ENCODE measurements at places on chromosomes 2 and 18.
A peak's percentile ranks its signal among the peaks of the same experiment; 100 is the strongest.

- H3K4me1 ChIP-seq = peaks cover 43% of the 10 kb centered on the region
Observed at GRCh38 chr2:12488352-12489318, 228.1 kb upstream of the TRIB2 start.

- H3K36me3 ChIP-seq = peaks cover 2% of the 10 kb centered on the region
- peaks cover 3% of the 10 kb centered on the region for H3K27me3 ChIP-seq
- H3K4me1 ChIP-seq = peaks cover 10% of the 10 kb centered on the region
- peak; percentile 74 for DNase-seq
- H3K27ac ChIP-seq = no peak overlapping the region
- H3K4me3 ChIP-seq = no peak overlapping the region
Observed at GRCh38 chr2:217785544-217786045, 217.2 kb downstream of the TNS1 start.

DNA sequence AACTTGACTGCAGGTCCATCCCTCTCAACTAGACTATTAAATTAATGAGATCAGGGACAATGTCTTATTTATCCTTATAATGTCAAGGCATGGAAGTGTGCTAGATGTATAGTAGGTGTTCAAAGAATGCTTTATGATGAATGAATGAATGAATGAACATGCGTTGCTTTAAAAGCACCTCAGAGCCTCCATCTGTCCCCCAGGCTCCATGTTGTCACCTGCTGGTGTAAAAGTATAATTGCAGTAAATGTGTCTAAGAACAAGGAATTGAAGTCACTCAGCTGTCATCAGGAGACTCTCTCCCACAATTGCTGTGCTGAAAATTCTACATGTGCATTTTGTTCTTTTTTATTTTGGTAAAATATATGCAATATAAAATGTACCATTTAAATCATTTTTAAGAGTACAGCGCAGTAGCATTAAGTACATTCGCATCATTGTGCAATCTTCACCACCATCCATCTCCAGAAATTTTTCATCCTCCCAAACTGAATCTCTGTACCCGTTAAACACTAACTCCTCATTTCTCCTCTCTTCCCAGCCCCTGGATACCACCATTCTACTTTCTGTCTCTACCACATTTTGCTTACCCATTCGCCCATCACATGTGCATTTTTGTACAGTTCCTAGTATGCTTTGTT, 52.6 kb downstream of the GNAL start:
- peaks cover 3% of the 10 kb centered on the region for H3K4me1 ChIP-seq
- H3K36me3 ChIP-seq = no peaks in the 10 kb centered on the region

- DNase-seq = no peak
- H3K4me1 ChIP-seq = peaks cover 35% of the 10 kb centered on the region
- peak overlapping the region; percentile 100 for H3K4me3 ChIP-seq
- peak overlapping the region; percentile 97 for H3K27ac ChIP-seq
Observed at GRCh38 chr2:55048508-55049042, 1.7 kb downstream of the RTN4 start.

GRCh38 chr2:42101206-42102023, 53.6 kb downstream of the PKDCC start:
- DNase-seq = peak; percentile 64
- H3K4me1 ChIP-seq = peaks cover 60% of the 10 kb centered on the region
- H3K4me3 ChIP-seq = peak overlapping the region; percentile 87
- no peak overlapping the region for H3K27ac ChIP-seq

GRCh38 chr2:205763708-205764211, 81.5 kb downstream of the NRP2 start:
- H3K36me3 ChIP-seq = no peaks in the 10 kb centered on the region
- H3K27me3 ChIP-seq = peaks cover 12% of the 10 kb centered on the region
- H3K4me1 ChIP-seq = peaks cover 7% of the 10 kb centered on the region
- peak overlapping the region; percentile 64 for H3K27ac ChIP-seq
- DNase-seq = peak; percentile 17
- no peak overlapping the region for H3K4me3 ChIP-seq

GRCh38 chr2:17627434-17627833, 86.9 kb downstream of the VSNL1 start:
- peaks cover 3% of the 10 kb centered on the region for H3K27me3 ChIP-seq
- H3K4me3 ChIP-seq = no peak overlapping the region
- H3K36me3 ChIP-seq = no peaks in the 10 kb centered on the region
- DNase-seq = no peak

- no peaks in the 10 kb centered on the region for H3K36me3 ChIP-seq
- no peak overlapping the region for H3K4me3 ChIP-seq
- peaks cover 8% of the 10 kb centered on the region for H3K27me3 ChIP-seq
Observed at GRCh38 chr2:85787282-85787980, 33.6 kb downstream of the ATOH8 start.

- DNase-seq = no peak
- no peak overlapping the region for H3K27ac ChIP-seq
- peaks cover 20% of the 10 kb centered on the region for H3K4me1 ChIP-seq
Observed at GRCh38 chr2:64769392-64770044, 115.8 kb upstream of the SERTAD2 start.

DNA sequence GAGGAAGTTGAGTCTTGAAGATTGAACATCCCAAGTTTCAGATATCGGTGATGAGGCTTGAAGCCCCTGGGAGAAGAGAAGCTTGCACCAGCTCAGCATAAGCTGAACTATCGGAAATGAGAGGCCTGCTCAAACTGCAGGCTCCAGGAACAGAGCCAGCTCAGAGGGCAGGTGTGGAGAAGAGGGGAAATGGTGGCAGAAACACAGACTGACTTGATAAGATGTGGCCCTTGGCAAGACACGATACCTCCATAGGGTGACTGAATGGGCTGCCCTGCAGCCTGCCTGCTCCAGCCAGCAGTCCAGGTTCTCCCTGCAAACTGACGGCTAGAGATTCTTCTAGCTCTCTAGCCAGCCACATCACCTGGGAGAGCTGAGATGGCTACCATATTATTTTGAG, 86.6 kb downstream of the MYT1L start:
- no peak overlapping the region for H3K4me3 ChIP-seq
- H3K27me3 ChIP-seq = peaks cover 4% of the 10 kb centered on the region
- no peaks in the 10 kb centered on the region for H3K36me3 ChIP-seq
- no peak for DNase-seq
- H3K4me1 ChIP-seq = no peaks in the 10 kb centered on the region

GRCh38 chr18:3491981-3492555, 42.1 kb downstream of the TGIF1 start:
- no peak overlapping the region for H3K4me3 ChIP-seq
- no peak overlapping the region for H3K27ac ChIP-seq
- no peak for DNase-seq
- H3K4me1 ChIP-seq = peaks cover 19% of the 10 kb centered on the region
- no peaks in the 10 kb centered on the region for H3K36me3 ChIP-seq

DNA sequence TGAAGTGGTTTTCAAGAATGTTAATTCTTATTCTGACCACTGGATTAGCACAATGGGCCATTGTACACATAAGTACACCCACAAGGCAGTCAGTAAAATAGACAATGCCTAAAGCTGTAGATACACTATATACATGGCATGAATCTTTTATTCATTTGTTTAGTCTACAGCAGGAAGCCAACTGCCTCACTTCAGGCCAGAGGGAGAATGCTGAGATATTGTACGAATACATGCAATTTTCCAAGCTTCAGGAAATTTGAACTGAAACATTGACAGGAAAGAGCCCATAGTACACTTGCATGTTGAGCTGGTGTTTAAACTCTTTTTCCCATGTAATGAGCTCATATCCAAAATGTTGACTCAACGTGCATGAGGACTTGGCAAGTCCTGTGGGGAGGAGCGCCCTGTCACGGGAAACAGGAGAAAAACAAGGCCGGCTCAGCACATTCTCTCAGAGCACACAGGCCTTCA, 111.6 kb upstream of the CYP1B1 start:
- no peak overlapping the region for H3K27ac ChIP-seq
- no peak overlapping the region for H3K4me3 ChIP-seq

- H3K36me3 ChIP-seq = no peaks in the 10 kb centered on the region
- H3K27ac ChIP-seq = no peak overlapping the region
- no peak overlapping the region for H3K4me3 ChIP-seq
- no peaks in the 10 kb centered on the region for H3K4me1 ChIP-seq
- no peak for DNase-seq
Observed at GRCh38 chr2:104415284-104415683, 438.6 kb upstream of the POU3F3 start.

DNA sequence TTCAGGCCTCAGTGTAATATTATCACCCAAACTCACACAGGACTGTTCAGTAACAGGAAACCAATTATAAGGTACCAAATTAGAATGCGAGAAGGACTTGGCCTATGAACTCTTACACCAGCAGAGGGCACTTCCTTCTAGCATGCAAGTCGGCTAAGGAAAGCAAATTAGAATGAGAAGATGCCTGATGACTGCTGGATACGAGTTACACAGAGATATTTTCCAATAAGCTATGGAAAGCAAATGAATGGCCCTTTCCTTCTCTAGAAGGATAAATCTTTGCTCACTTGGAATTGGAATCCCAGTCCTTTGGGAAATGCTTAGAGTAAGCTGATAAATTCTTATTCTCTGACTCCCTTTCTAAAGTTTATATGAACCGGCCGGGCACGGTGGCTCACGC, 109.8 kb downstream of the AP1S3 start:
- DNase-seq = no peak
- no peaks in the 10 kb centered on the region for H3K36me3 ChIP-seq
- H3K4me3 ChIP-seq = no peak overlapping the region
- H3K4me1 ChIP-seq = peaks cover 3% of the 10 kb centered on the region

DNA sequence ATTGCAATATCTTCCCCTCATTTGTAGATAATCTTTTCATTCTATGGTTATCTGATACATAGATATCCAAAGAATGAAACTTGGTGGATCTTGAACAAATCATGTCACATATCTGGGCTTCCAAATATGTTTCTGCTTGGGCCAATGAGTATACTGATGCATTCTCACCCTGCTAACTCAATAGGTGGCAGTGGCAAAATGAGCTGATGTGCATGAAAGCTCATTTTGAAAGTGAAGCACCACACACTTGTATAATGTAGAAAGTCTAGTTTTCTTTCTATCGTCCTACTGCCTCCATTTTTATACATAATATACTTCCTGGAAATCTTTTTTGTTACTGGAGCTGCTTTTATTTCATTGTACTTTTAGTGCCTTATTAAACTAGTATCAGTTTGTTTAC, 208.2 kb downstream of the PRKCE start:
- no peak for DNase-seq
- peaks cover 28% of the 10 kb centered on the region for H3K4me1 ChIP-seq
- H3K4me3 ChIP-seq = no peak overlapping the region

GRCh38 chr18:62420513-62421209, 95.6 kb downstream of the TNFRSF11A start:
- peak overlapping the region; percentile 77 for H3K4me3 ChIP-seq
- peak overlapping the region; percentile 81 for H3K27ac ChIP-seq
- no peaks in the 10 kb centered on the region for H3K36me3 ChIP-seq
- no peak for DNase-seq
- peaks cover 12% of the 10 kb centered on the region for H3K4me1 ChIP-seq
- H3K27me3 ChIP-seq = no peaks in the 10 kb centered on the region

- no peaks in the 10 kb centered on the region for H3K27me3 ChIP-seq
- DNase-seq = peak; percentile 44
- H3K4me1 ChIP-seq = peaks cover 59% of the 10 kb centered on the region
- peaks cover 15% of the 10 kb centered on the region for H3K36me3 ChIP-seq
Observed at GRCh38 chr2:85888020-85888683, 638 bp downstream of the ST3GAL5 start.

GRCh38 chr2:234279637-234280036, 217.2 kb downstream of the ARL4C start:
- peaks cover 11% of the 10 kb centered on the region for H3K27me3 ChIP-seq
- no peaks in the 10 kb centered on the region for H3K4me1 ChIP-seq
- H3K27ac ChIP-seq = no peak overlapping the region
- H3K36me3 ChIP-seq = no peaks in the 10 kb centered on the region
- DNase-seq = no peak

- H3K27ac ChIP-seq = no peak overlapping the region
- no peaks in the 10 kb centered on the region for H3K27me3 ChIP-seq
- no peak for DNase-seq
- H3K4me1 ChIP-seq = no peaks in the 10 kb centered on the region
- H3K36me3 ChIP-seq = no peaks in the 10 kb centered on the region
Observed at GRCh38 chr2:166197446-166197845, 69.6 kb upstream of the SCN1A start.

GRCh38 chr2:133561045-133561852, 7.0 kb downstream of the NCKAP5 start:
- no peak overlapping the region for H3K27ac ChIP-seq
- no peak overlapping the region for H3K4me3 ChIP-seq
- peaks cover 15% of the 10 kb centered on the region for H3K27me3 ChIP-seq
- H3K36me3 ChIP-seq = no peaks in the 10 kb centered on the region

DNA sequence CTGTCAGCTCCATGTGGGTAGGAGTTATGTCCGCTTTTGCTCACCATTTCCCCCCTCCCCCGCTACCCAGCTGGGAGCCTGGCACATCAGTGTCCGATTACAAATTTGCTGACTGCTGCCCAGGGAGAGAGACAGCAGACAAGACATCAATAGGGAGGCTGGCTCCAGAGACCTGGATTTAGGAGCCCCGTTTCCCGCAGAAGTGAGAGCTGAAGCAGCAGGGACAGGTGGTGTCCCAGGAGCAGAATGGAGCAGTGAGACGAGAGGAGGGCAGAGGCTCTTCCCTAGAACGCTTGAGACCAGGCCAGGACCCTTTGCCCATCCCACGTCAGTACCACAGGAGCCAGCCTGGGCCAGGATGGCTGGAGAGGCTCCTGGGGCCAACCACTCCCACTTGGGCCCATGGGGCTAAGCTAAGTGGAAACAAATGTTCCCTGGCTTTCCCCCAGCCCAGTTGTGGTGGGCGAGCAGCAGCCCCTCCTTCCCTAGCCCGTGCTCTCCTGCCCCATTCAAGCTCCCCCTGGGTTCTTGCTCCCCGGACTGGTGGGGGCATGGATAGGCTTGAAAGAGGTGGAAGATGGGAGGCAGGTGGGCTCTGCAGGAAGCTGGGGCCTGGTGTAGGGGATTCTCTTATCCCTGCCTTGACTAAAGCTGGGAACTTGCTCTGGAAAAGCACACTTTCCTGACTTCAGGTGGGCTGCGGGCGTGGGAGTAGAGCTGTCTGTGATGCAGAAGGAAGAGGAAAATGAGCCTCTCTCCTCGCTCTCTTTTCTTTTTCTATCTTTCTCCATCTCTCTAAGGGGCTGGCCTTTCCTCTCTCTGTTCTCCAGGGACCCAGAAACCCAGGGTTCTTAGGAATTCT, 4.1 kb upstream of the WNT6 start:
- no peaks in the 10 kb centered on the region for H3K36me3 ChIP-seq
- no peak overlapping the region for H3K4me3 ChIP-seq
- DNase-seq = no peak
- peaks cover 52% of the 10 kb centered on the region for H3K27me3 ChIP-seq

- DNase-seq = no peak
- H3K27ac ChIP-seq = no peak overlapping the region
- no peak overlapping the region for H3K4me3 ChIP-seq
- peaks cover 3% of the 10 kb centered on the region for H3K27me3 ChIP-seq
- H3K4me1 ChIP-seq = no peaks in the 10 kb centered on the region
Observed at GRCh38 chr2:7523481-7524120, 606.4 kb downstream of the RNF144A start.

GRCh38 chr18:22914633-22915032, 18.5 kb upstream of the RBBP8 start:
- no peaks in the 10 kb centered on the region for H3K27me3 ChIP-seq
- no peak overlapping the region for H3K4me3 ChIP-seq
- H3K36me3 ChIP-seq = peaks cover 3% of the 10 kb centered on the region
- no peak overlapping the region for H3K27ac ChIP-seq
- H3K4me1 ChIP-seq = no peaks in the 10 kb centered on the region
- no peak for DNase-seq
